ENCODE measurements at places on chromosomes 2 and 18.

- DNase-seq, result no peak
These were observed 199.7 kb downstream of the PIEZO2 start for GRCh38 chr18:10949655-10950054.

GRCh38 chr18:46469186-46469915 lies 187.7 kb downstream of the LOXHD1 start:
- no peak for DNase-seq

DNA sequence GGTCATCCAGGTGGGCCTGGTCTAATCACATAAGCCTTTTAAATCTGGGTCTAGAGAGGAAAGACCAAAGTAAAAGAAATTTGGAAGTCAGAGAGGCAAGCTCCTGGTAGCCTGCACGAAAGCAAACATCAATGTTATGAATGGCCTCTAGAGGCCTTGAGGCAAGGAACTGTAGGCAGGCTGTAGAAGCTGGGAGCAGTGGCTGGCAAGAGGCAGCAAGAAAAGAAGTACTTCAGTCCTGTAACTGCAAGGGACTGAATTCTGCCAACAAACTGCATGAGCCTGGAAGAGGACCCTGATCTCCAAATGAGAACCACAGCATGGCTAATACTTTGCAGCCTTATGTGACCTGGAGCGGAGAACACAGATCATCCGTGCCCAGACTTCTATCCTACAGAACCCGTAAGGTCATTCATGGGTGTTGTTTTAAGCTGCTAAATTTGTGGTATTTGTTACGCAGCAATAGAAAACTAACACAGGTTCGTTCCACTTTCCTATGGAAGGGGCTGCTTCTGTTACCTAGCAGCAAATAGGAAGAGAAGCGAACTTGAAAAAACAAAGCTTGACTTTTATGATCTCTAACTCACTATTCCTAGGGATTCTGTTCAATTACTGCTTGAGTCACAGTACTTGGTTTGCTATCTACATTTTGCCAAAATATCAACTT lies 1.2 kb downstream of the IMMT start:
- DNase-seq, result no peak

- no peak for DNase-seq
These were observed 17.1 kb downstream of the SNRPD1 start for GRCh38 chr18:21629089-21629832.

DNA sequence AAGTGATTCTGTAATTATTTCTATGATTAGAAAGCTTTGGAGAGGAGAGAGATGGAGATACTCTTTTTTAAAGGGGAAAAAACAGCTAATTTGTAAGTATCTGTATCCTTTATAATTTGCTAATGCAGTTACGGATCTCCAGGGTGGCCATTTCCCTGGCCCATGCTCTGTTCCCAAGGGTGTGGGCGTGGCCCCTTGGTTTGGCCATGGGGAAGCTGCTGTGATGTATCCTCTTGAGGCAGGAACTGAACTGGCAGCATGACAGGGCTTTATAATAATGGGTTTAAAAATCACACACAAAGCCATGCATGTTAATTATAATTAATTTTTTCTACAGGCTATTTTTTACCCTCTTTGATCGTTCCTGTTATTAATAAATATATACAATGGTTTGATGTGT lies 27.0 kb downstream of the TRAPPC12 start:
- DNase-seq, result no peak

- DNase-seq, result no peak
These were observed 34.9 kb upstream of the RNF138 start for GRCh38 chr18:32056613-32057358.

- no peak for DNase-seq
These were observed 7.0 kb downstream of the GPR45 start for GRCh38 chr2:105248316-105249070.

DNA sequence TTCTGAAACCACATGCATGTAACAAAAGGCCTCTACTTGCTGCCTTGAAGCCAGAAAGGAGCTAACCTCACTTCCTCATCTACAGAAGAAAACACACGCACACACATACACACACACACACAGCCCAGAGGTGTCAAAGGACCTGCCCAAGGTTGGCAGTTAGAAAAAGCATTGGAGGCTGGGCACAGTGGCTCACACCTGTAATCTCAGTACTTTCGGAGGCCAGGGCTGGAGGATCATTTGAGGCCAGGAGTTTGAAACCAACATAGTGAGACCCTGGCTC lies 125.9 kb upstream of the RNF152 start:
- no peak for DNase-seq

DNA sequence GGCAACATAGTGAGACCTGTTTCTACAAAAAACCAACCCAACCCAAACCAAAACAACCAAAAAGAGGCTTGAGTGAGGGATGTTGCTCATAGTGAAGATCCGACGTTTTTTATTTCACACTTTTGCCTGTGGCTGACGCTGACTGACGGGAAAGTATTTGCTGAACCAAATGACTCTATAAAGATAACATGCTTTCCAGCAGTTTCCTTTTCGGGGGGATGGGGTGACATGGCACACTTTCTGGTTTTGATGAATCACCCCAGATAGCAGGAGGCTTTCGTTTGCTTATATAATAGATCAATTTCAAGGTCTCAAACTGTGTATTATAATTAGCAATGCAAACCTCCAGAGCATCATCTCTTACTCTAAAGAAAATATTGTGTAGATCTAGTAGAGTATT lies 150.8 kb downstream of the AQP4 start:
- no peak for DNase-seq

GRCh38 chr2:73174244-73174643 lies 28.1 kb upstream of the NOTO start:
- no peak for DNase-seq

DNA sequence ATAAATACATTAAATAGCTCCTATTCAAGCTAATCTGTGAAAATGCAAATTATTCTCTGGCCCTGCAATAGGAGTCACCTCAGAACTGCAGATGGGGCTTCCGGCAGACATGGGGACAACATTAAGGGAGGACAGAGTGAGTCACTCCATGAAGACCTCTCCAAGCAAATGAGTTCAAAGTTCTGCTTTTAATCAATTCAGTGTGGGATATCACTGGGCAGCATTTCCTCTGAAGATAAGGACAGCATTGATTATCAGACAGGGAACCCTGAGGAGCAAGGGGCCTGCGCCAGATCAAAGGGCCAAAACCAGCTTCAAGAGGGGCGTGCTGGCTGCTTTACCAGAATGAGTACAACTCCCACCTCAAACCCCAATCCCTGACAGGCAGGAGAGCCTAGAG lies 356.9 kb upstream of the KLHL29 start:
- DNase-seq, result no peak

DNA sequence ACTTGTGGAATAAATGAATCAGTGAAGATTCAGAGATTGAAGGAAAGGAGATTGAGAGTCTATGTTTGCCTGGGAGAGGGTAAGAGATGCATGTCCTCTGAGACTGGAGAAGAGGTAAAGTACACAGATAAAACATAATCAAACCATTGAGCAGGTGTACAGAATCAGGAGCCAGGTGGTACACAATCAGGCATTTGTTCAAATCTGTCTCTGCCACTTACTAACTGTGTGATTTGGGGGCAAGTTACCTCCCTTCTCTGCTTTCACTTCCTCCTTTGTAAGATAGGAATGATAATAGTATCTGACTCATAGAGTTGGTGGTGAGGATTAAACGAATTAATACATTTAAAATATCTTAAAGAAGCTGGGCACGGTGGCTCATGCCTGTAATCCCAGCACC lies 94.0 kb downstream of the CDK15 start:
- no peak for DNase-seq
